ENCODE measurements at places on chromosomes 13 and 19.

- DNase-seq = no peak
Observed at GRCh38 chr13:59038824-59039223, 1124.9 kb downstream of the DIAPH3 start.

DNA sequence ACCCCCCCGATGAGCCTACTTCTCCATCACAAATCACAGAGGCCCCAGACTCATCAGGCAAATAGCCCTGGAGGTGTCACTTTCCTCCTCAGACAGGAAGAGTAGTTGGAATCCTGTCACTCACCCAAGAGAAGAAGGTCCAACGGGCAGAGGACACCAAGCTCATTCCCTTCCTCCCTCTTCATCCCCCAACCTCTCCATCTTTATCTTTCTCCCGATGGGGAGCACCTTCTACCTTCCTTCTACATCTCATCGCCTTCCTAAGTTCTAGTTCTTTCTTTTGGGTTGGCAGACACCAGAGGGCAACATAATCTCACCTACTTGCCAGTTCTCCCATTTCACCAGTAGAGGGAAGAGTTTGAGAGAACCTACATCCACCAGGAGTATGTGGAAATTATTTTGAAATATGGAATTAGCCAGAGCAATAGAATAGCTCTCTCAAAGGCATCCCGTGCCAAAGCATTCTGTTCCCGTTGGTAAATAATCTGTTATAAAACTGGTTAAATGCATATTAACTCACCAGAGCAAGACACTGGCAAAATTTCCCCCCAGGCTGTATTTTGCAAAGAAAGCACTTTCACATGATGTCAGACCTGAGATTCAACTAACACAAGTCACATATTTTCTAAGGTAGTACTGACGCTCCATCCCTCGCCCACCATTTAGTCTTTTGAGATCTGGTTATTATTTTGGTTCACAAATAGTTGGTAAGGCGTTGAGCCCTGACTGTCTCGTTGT, 55.0 kb downstream of the ZIC5 start:
- DNase-seq = no peak

DNA sequence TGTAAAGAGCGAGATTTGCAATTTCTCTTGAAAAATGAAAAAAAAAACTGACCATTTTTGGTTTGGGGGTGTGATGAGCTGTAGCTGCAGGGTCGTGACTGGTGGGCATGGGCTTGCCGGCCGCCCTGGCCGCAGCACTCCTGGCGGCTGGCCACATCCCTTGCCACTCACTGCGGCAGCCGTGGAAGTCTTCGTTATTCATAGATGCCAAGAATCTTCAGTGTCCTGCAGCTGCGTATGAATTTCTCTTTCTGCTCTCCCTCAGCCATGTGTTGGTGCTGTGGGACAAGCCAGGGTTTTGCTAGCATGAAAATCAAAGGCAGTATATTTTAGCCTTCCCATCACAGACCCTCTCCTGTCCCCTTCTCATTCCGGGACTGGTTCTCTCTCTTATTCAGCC, 151.7 kb upstream of the TSHZ3 start:
- no peak for DNase-seq

- DNase-seq = peak; percentile 62
Observed at GRCh38 chr13:40388617-40389016, 277.8 kb downstream of the FOXO1 start.

DNA sequence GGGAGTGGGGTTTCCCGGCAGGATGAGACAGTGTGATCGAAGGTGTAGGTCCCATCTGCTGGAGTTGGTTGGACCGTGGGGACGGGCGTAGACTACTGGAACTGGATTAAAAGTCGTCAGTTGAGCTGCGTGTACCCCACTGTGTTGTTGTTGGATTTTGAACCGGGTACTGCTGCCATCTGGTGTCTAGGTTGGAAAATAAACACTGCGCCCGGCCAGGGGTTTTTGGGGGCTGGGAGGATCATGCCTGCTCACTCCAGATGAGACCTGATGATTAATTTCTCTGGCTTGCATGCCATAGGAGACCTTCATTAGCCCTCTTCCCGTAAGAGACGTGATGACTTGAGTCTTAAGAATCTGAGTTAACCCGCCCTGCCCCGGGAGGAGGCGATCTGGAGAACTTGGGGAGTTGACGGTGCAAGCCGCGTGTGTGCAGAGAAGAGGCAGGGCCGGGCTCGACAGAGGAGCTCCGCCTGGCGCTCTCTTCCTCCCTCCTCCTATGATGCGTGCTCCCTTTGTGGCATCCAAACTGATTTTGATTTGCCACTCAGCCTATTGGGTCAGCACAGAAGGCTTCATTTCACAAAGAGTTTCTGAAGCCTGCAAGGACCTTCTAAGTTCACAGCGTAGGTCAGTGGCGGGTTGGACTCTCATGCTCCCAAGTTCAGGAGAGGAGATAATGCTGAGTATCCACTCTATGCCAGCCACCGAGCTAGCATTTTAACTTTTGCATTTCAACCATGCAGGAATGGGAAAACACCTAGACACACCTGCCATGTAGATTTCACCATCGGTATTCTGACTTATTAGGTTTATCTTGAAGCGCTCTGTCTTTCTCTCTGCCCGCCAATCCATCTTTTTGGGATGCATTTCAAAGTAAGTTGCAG, 2.7 kb downstream of the UHRF1 start:
- DNase-seq = peak; percentile 64

DNA sequence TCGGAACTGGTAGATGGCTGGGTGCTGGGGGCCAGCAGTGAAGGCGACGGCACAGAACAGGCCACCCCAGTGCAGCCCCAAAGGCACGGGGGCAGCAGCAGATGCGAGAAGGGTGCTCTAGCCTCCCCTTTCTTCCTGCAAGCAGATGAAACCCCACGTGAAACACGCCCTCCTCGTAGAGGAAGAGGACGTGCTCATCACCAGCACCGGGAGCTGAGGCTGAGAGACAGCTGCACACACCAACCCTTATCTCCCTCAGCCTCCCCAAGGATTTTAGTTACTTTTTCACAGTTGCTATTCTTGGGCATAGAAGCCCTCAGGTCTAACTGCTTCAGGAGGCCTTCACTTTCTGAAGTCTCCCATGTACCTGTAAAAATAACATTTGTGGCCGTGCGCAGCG, 11.9 kb downstream of the ZNF787 start:
- no peak for DNase-seq

GRCh38 chr13:111658145-111659100, 338.0 kb downstream of the TEX29 start:
- no peak for DNase-seq

- peak; percentile 2 for DNase-seq
Observed at GRCh38 chr13:76885203-76886004, 801 bp downstream of the KCTD12 start.

- no peak for DNase-seq
Observed at GRCh38 chr19:51651216-51651846, 4.7 kb upstream of the SIGLEC14 start.

- no peak for DNase-seq
Observed at GRCh38 chr19:35560271-35560670, 3.2 kb downstream of the ATP4A start.

DNA sequence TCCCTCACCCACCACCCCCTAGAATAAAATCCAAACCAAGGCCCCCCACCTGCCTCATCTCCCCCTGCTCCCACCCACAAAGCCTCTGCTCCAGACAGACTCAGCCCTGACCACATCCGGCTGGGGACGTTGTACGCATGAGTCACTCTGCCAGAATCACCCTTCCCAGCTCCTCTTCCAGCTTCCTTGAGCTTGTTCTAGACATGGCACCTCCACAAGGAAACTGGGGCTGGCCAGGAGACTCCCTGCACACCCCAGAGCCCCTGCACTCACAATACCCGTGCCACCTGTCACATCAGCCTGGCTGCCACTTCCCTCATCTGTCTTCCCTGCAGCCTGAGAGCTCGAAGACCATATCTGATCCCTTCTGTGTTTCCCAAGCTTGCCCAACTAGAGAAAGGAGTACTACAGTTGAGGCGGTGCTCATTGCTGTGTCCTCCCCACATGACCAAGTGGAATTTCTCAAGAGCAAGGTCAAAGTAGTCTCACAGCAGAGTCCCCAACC, 9.7 kb downstream of the DEDD2 start:
- no peak for DNase-seq

DNA sequence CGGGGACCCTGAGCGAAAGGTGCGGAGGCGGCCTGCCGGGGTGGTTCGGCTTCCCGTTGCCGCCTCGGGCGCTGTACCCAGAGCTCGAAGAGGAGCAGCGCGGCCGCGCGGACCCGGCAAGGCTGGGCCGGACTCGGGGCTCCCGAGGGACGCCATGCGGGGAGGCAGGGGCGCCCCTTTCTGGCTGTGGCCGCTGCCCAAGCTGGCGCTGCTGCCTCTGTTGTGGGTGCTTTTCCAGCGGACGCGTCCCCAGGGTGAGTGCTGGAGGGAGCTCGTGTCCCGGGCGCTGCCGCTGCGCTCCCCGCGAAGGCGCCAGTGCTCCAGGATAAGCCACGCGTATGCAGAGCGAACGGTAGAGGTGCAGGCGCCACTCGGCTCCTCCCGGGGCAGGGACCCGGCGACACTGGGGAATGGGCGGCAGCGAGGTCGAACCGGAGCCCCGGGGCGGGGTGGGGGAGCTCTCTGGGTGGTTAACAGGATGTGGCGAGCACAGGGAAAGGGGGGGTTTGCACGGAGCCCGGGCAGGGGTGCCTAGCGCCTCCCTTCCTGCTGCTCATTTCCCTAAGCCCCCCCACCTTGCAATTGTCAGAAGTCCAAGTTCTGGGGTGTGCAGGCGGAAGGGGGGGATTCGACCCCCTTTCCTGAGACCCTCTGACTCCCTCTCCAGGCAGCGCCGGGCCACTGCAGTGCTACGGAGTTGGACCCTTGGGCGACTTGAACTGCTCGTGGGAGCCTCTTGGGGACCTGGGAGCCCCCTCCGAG, at the start of gene IL27RA:
IL27RA (plus strand) TSS at position 44 of the 762 bp plus-strand sequence; CDS start at position 155, 111 bp downstream.
- DNase-seq = peak; percentile 41

GRCh38 chr19:2474232-2475017, 1.5 kb upstream of the GADD45B start:
- peak; percentile 77 for DNase-seq

DNA sequence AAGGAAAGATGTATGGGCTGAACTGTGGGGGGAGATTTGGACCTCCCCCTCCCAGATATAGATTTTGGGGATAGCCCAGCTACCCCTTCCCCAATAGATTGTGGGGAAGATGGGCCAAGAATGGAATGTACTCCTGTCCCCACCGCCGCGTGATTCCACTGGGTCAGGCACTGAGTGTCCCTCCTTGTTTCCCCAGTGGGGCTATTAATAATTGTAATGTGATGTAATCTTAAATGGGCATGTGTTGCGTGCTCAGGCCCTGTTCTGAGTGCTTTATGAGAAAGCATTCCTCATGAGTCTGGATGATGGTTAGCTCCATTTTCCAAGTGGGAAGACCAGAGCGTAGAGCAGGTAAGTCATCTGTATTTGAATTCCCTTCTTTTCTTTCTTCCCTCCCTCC, 1.4 kb downstream of the PSMD8 start:
- DNase-seq = no peak

DNA sequence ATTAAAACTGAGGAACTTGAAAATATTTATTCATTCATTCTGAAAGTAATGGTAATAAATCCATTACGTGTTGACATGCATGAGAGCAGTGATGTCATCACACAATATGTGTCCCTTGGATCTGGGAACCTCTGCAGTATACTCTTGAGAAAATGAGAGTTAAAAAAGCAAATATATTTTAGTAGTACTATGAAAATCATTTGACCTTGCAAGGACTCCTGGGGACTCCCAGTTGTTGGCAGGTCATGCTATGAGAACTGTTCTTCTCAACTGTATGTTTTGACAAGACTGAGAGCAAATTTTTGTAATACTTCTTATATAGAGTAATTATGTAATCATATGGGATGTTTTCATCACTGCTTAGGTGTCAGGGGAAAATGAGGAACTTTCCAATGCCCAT, 249.4 kb downstream of the PCCA start:
- DNase-seq = no peak

- no peak for DNase-seq
Observed at GRCh38 chr13:112622375-112622774, 34.4 kb upstream of the TUBGCP3 start.

DNA sequence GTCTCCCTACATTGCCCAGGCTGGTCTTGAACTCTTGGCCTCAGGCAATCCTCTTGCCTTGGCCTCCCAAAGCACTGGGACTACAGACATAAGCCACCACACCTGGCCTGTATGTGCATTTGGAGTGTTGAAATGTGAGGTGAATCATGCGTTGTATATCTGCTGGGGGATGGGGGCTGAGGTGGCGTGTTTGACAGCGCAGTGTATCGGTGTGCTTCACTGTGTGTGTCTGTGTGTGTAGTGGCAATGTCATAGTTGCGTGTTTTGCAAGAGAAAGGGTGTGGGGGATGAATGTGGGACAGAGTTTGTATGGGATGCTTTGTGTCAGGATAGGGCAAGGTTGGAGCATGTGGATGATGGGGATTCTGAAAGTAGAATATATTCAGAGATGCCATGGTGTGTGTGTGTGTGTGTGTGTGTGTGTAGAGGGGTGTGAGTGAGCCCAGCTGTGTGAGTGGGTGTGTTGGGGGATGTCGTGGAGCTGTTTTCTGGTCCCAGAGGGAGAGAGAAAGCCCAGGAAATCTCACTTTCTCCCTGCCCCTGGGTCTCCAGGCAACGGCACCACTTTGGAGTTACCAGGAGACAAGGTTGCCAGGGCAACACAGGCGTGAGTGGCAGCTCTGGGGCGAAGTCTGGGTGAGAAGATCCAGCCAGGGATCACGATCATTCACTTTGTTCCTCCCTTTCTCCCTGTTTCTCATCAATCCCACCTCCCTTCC, 1.1 kb upstream of the SWSAP1 start:
- DNase-seq = no peak

DNA sequence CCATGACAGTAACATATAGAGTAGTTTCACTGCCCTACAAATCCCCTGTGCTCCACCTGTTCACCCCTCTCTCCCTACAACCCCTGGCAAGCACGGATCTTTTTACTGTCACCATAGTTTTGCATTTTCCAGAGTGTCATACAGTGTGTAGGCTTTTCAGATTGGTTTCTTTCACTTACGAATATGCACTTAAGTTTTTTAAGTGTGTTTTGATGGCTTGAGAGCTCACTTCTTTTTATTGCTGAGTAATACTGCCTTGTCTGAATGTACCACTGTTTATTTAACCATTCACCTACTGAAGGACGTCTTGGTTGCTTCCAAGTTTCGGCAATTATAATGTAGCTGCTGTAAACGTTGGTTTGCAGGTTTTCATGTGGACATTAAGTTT, 175.1 kb downstream of the ITGBL1 start:
- no peak for DNase-seq

DNA sequence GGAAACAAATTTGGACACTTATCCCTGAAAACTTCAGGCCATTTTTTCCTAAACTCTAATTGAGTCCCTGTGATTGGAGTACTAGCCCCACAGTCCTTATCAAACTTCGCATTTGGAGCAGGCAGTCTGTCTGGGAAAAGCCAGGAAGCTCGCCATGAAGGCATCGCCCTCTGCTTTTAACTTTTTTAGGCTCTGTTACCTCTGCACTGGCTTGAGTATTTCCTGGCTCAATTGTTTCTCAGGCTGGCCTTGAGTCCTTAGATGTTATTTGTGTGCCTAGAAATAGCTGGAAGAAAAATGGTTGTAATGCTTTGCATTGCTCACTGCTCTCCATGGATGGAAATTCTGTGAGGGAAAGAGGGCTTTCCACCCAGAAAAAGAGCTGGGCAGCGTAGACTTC, 24.2 kb downstream of the ACTN4 start:
- DNase-seq = no peak

All from activated CD4-positive, CD25-positive, alpha-beta regulatory T cell treated with anti-CD3 and anti-CD28 coated beads, Interleukin-2, amount 50 U/mL, for 16 hours (primary cell).